ENCODE measurements at places on chromosomes 6 and 20.

DNA sequence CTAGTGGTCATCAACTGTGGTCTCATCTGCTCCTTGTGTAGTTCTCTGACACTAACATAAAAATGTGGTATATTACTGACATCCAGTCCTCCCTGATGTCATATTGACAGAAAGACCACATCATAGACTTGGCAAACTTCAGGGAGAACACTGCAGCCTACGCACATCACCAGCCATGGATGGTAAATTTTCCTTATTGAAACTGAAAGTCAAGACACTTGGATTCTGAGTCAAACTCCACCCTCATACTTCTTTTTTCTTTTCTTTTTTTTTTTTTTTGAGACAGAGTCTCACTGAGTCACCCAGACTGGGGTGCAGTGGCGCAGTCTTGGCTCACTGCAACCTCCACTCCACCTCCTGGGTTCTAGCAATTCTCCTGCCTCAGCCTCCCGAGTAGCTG lies 25.4 kb downstream of the NDRG3 start:
- no peak for DNase-seq

DNA sequence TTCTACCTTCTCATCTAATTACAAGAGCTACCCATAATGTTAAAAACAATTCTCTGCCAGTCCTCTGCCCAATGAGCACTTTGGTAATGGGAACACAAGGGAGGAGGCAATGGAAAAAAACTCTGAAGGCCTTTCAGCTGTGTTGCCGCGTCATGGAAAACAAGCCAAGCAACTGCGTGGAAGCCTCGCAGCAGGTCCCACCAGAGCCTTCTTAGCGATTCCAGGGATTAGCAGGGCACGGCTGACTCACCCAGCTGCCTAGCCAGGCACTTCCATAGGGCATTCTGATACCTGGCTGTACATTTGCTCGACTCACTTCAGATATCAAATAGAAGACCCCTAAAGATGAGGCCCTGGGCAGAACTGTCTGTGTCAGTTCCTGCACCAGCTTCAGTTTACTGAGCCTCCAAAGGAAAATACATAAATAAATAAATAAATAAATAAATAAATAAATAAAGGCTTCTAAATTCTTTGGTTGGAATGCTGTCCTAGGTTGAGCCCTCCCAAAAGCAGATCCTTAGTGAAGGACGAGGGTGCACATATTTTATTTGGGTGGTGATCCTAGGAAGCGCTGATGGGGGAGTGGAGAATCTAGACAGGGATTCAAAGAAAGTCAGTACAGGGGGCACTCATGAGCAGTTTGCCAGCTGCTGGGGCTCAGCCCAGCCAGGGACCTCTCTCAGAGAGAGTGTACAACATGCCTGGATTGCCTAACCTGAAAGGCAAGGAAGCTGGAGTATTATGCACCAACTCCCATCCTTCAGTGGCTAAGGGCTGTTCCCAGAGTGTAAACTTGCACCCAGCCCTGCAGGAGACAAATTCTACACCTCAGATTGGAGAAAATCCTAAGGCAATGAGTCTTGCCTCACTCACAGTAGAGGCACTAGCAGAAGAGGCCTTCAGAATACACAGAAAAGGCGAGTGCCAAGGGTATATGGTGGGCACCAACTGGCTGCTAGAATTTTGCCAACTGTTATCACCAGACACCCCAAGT lies 18.2 kb downstream of the SNAP25 start:
- no peak for DNase-seq

GRCh38 chr6:31919624-31920303 lies 7.8 kb upstream of the C2 start:
- DNase-seq = no peak

DNA sequence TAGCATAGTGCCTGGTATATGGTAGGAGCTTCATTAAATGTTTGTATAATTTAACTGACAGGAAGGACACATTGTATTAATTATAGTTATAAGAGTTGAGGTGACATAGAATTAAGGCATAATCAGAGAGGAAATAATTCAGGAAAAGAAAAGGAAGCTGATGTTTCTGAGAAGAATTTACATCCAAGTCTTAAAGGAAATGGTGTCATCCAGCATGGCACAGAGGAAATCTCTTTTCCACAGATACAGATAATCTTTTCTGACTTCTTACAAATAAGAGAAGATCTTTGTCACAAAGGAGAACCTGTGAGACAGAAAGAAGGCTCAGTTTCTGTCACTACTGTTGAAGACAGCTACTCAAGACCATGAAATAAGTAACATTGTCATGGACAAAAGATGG lies 222.5 kb downstream of the GJA1 start:
- no peak for DNase-seq

GRCh38 chr6:126890055-126890454 lies 228.4 kb upstream of the RSPO3 start:
- peak; percentile 57 for DNase-seq

- no peak for DNase-seq
Observed at GRCh38 chr20:58054082-58054779, 174.2 kb downstream of the ANKRD60 start.

GRCh38 chr6:90765491-90765890 lies 178.6 kb upstream of the MAP3K7 start:
- DNase-seq = no peak

DNA sequence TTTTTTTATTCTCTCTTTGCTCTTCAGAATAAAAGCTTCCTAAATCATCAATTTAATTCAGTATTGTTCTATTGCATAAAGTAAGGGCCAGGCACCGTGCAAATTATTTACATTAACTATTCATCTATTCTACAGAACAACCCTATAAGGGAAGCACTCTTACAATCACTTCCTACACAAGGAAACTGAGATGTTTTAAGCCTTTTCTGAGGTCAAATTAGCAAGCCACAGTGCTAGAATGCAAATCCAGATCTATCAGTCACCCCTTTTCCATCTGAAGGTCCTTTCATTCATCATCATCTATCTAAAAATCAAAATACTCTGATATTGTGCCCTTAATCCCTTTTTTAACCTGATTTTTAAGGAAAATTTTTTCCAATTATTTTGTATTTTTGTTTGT lies 31.2 kb downstream of the FRK start:
- no peak for DNase-seq

DNA sequence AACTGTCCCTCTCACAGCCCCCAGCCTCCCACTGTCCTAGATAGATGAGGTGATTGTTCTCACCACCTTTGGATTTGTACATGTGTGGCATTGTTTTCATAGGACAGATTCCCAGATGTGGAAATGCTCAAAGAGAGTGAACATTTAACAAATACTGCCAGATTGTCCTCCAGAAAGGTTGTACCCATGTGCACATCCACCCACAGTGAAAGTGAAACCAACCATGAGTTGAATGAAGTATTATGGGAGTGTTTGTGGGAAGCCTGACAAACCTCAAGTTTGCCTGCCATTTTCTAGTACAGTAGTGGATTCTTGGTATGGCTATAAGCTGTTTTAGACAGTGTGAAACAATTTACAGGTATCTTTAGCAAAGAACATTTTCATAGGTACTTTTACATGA lies 42.7 kb downstream of the ANKRD6 start:
- DNase-seq = no peak

DNA sequence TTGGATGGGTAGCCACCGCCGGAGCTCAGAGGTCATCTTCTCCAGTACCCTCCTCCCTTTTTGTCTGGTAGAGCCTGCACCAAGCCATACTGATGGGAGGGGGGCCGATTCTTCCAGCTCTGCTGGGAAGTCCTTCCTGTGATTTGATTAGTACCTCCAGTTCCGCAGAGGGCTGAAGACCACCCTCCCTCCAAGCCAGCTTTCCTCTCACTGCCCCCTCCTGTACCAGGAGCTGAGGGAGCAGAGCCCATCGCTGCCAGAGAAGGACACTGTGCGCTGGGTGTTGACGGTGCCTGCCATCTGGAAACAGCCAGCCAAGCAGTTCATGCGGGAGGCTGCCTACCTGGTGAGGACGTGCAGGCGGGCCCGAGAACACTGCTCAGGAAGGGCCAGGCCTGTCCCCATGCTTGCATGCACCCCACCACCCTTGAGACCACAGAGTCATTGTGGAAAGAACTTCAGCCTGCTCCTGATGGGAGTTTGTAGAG lies 13.2 kb downstream of the HSPA12B start:
- DNase-seq = no peak

GRCh38 chr20:57442158-57442887 lies 51.1 kb downstream of the RBM38 start:
- DNase-seq = no peak

- no peak for DNase-seq
Observed at GRCh38 chr6:43286980-43287716, 10.9 kb upstream of the SLC22A7 start.

DNA sequence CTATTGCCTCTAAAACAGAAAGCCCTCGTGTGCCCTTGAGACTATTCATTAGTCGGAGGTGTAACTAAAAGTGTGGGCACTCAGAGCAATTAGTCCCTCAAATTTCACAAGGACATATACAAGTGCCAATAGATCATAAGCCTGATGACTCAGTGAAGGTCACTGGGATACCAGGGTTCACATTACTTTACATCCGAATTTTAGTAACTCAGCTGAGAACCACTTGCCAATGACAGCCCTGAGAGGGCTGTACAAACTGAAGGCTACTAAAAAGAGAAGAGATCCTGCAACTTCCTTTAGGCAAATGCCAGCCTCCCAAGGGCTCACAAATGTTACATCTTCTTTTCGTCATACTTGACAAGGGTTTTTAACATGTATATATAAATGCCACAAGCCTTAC lies 369.6 kb downstream of the TENT5A start:
- DNase-seq = no peak

DNA sequence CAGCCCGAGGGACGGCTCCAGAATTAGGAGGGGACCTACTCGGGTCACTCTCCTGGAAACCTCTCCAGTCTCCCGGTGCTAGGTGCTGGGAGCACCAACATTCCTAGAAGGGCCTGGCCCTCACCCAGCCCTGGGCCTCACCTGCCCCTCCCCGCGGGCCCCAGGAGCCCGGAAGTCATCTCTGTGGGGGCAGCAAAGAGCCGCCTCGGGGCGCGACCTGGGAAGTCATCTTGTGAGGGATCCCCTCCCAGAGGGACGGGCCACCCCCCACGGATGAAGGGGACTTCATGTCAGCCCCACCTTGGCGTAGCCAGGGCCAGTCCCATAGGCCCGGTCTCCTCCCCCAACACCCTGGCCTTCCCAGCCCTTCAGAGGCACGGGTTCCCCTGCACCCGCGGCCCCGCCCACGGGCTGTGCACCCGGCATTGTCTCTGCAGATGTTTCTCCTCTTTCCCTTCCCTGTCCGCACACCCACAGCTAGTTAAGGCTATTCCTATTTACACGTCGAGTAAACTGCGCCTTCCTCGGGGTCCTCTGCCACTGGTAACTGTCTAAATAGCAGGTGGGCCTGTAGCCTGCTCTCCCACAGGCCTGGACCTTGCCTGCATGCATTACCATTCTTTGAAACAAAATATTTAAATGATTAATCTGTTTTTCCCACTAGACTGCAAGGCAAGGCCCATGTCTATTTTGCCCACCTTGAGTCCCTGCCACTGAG lies 896 bp upstream of the RNASET2 start:
- DNase-seq = peak; percentile 24

DNA sequence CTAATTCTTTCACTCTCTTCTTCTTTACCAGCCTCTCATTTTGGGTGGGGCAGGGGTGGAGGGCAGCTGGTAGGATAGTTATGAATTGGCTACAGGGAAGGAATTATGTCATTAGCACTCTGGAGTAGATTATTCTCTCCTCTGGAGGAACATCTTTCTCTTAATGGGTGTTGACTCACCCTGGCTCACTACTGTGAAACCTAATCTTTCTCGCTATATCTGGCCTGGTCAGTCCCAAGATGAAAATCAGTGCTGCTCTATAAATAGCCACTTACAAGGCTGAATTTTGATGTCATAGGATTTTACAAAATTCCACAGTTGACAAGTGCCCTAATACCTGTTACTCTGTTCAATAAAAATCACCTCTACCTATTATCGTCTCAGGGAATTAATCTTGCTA lies 151.3 kb downstream of the COL9A1 start:
- DNase-seq = no peak

GRCh38 chr6:30683980-30684338 lies 2.5 kb downstream of the PPP1R18 start:
- no peak for DNase-seq

DNA sequence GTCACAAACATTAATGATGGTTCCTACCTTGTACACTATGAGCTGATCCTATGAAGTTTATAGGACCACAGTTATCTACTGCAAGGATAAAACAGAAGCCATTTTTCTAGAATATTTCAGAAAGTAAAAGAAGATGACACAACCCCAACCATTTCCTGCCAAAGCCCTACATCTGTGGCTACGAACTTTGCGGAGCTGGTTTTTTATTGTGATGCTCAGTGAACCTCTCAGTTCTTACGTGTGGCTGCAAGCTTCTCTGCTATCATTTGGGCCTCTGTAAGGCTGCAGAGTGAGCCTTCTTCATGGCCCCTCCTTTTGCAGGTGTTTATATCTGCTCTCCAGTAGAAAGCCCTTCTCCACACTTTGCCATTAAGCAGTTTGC lies 17.8 kb upstream of the TAGAP start:
- DNase-seq = no peak

- no peak for DNase-seq
Observed at GRCh38 chr6:131782764-131783163, 25.1 kb upstream of the ENPP1 start.

DNA sequence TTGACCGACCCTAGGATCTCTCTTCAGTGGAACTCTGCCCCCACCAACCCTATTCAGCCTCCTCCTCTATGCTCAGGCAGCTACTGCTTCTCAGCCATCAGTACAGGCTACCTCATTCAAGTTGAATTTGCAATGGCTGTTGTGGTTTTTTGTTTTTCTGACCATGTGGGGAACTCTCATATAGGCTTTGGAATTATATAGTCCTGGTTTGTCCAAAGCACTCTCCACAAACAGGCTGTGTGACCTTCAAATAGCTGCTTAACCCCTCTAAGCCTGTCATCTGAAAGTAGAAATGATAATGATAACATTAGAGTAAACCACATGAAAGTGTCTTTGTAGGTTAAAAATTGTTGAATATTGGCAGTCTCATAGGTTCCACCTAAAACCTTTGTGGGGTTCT lies 80.3 kb downstream of the UNC5CL start:
- DNase-seq = no peak

- no peak for DNase-seq
Observed at GRCh38 chr6:2274981-2275891, 29.8 kb upstream of the GMDS start.

GRCh38 chr20:38278131-38278530 lies 17.6 kb upstream of the KIAA1755 start:
- DNase-seq = no peak

- peak; percentile 35 for DNase-seq
Observed at GRCh38 chr6:135667691-135668455, 170.3 kb upstream of the AHI1 start.

DNA sequence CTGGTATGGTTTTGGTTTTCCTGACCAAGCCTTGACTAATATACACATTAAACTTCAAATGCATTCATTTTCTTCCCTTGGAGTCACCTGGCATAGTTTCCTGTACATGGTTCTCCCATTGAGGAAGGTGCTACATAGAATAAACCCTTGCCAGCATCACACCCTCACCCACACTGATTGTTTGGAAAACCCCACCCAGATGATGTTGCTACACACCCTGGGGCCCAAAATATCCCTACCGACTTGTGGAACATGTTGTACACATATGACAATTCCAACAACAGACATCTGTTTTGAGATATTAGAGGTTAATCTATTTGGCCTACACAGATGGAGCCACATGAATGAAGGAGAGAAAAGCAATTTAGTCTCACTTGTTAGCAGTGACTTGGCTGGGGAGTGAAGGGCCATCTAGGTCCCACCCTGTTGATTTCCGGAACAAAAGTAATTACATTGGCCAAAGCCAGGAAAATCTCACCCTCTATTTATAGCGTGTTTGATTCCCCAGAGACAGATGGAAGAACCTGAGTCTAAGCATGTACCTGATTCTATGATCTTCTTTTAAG lies 606.0 kb upstream of the BTBD3 start:
- DNase-seq = no peak

GRCh38 chr20:19835533-19836222 lies 77.6 kb downstream of the RIN2 start:
- peak; percentile 54 for DNase-seq
